ENCODE measurements at places on chromosomes 6 and 20.
A peak's percentile ranks its signal among the peaks of the same experiment; 100 is the strongest.

- no peak for DNase-seq
Measured at GRCh38 chr6:95099410-95099809, 477.9 kb upstream of the MANEA start.

- no peak for DNase-seq
Measured at GRCh38 chr20:47137231-47137870, 219.1 kb downstream of the ZMYND8 start.

- no peak for DNase-seq
Measured at GRCh38 chr6:13413900-13414555, 73.4 kb downstream of the GFOD1 start.

GRCh38 chr6:144190593-144190992, 40.3 kb downstream of the STX11 start:
- DNase-seq, result no peak

GRCh38 chr6:48080227-48081009, 30.6 kb downstream of the PTCHD4 start:
- no peak for DNase-seq

DNA sequence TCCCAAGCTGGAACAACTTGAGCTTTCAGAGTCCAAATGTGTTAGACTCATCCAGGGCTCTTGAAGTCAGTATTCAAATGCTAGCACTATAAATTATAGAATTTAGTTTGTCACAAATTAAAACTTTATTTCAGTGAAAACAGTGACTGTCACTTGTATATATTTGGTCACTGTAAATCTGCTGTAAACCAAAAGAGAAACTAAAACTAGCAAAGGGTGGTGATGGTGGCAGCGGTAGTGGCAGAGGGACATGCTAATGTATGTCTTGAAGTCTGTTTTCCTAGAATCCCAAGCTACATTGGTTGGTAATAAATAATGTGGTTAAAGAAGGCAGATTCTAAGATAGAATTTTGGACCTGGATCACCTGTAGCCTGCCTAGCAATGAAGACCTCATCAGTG, 140.4 kb upstream of the CENPW start:
- DNase-seq, result no peak

DNA sequence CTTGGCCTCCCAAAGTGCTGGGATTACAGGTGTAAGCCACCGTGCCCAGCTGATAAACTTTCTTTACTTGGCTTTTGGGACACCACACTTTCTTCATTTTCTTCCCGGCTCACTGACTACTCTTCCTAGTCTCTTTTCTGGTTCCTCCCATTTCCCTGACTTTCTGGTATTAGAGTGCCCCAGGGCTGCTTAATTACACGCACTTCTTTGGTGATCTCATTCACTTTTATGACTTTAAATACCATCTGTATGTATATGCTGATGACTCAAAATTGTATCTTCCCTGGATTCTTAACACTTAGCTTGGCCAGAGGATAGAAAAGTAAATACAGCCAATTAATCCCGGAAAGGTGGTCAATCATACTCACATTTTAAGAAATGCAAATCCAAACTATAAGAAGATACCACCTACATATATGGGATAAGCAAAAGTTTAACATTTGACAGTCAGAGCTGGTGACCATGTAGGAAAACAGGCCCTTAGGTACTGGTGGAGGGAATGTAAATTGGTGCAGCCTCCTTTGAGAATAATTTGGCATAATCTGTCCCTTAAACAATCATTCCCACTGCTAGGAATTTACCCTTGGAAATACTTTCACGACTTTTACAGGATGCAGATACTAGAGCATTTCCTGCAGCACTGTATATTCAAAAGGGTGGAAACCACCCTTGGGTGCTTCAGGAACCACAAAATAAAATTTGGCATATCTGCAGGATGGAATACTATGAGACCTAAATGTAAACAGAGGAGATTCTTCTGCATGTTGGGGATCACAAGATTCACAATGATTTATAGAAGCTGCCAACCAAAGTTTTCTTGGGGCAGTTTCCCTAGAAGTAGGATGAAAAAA, 9.4 kb upstream of the NANP start:
- no peak for DNase-seq

DNA sequence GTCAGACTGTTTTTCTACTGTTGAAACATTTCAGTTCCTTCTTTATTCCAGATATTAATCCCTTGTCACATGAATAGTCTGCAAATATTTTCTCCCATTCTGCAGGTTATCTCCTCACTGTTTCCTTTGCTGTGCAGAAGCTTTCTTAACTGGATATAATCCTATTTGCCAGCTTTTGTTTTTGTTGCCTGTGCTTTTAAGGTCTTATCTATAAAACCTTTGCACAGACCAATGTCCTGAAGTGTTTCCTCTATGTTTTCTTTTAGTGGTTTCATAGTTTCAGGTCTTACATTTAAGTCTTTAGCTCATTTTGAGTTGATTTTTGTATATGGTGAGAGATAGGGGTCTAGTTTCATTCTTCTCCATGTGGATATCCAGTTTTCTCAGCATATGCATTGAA, 19.2 kb downstream of the NCOA6 start:
- no peak for DNase-seq

GRCh38 chr6:42742116-42742894, 3.6 kb downstream of the TBCC start:
- no peak for DNase-seq

DNA sequence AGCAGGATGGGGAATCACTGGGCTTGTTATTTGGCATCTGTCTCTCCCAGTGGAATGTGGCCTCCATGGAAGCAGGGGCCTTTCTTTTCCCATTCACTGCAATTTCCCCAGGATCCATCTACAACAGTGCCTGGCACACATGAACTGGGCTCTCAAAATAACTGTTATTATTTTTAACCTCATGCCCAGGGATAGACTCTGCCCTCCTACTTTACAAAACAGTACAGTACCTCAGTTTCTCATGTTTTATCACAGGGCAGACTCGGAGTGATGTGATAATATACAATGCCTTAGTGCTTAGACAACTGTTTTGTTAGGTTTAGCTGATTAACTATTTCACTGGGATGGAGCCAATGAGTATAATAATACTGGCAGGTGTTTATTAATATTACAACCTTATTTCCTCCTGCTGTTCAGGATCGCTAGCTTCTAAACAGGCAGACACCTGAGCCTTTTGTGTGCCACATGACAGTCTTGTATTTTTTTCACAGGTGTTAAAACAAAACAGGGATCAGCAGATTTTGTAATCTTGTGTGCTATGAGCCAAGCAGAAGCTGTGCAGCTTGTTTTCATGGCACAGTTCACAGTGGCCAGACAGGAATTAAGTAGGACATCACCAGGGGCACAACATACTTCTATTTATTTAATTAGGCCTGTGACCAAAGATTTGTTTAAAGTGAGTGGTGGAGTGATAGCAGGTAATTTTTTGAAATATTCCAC, 157.7 kb upstream of the EYA4 start:
- no peak for DNase-seq

- no peak for DNase-seq
Measured at GRCh38 chr6:1485678-1486077, 96.3 kb downstream of the FOXF2 start.

GRCh38 chr6:3750317-3751076, 1.0 kb downstream of the PXDC1 start:
- no peak for DNase-seq

DNA sequence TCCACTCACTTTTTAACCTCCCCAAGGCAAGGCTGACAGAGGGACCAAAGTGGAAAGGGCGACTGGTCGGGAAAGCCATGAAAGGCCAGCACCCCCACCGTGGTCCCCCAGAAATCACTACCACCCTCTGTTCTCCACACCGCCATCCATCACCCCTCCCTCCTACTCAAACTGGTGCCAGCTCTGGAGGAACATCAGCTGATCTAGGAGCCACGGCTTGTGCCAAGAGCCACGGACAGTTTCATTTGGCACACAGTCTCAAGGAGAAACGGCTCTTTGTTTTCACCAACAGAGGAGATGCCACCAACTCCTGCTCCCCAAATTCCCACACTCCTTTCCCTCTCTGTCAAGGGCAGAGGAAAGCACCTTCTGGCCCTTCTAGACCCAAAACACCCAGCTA, 26.0 kb downstream of the TBC1D7 start:
- no peak for DNase-seq

GRCh38 chr20:48923149-48923718, 1.7 kb downstream of the ARFGEF2 start:
- DNase-seq, result no peak

- DNase-seq, result peak; percentile 32
Measured at GRCh38 chr20:5222919-5223634, 93.7 kb downstream of the PROKR2 start.

DNA sequence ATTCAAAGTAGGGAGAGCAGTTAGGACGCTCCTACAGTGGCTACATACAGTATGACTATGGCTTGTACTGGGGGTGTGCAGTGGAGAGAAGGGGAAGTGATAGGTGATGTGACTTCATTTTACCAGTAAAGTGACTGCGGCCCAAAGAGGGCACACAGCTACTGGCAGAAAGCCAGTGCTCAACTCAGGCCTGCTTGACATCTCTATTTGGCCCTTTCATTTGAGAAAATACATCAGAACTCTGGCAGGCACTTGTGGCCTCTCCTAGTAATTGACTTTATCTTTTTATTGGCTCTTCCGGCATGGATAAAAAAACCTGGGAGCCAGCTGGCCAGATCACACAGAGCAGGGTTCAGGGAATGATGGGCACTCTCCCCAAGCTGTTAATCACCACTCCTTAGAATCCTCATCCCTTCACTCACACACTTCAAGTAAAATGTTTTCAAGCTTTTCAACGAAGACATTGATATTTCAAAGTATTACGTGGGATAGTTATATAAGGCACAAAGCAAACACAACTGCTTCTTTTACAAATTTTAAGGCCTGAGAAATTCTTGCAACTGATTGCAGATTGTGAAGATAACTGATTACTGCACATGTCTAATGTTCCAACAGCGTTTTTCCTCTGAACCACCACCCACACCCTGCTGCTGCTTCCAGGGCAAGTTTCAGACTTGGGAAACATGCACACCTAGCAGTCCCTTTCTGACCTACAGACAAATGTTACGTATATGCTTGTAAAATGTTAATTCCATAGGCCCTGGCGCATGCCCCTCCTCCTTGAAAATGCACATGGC, 73.5 kb downstream of the TNFRSF21 start:
- DNase-seq, result no peak

- no peak for DNase-seq
Measured at GRCh38 chr6:28282926-28283325, 1.6 kb downstream of the PGBD1 start.

GRCh38 chr6:55874316-55874715, 1.1 kb downstream of the BMP5 start:
- DNase-seq, result no peak

DNA sequence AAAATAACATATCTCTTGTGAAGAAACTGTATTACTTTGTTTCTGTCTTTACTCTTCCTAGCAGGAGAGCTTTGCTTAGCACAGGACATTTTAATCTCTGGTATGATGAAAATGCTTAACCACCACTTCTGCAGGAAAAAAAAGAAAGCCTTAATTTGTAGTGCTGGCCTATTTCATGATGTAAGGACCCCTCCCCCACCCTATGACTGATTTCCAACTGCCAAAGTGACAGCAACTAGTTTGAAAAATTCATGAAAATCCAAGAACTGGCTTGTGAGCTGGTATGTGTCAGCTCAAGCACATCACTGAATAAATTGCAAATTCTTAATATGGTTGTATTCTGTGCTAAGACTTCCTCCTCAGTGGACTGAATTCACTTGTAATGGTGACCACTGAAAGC, 125.3 kb downstream of the REV3L start:
- no peak for DNase-seq

DNA sequence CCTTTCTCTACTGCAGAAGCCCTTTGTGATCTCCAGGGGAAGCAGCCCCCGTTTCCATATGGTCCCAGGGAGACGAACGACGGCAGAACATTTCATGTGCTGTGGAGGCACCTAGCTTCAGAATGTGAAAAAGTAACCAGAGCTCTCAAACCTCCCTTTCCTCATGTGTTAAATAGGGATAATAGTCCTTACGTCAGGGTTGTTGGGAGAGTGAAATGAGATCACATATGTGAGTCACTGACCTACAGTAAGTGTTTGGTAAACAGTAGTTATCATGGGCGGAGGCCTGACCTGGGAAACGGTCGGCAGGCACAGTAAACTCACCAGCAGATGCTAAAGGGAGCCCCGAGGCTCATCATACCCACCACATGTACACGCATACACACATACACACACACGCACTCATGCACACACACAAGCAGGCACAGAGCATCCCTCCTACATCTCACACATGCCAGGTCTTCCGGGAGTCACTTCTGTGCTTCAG, 89.7 kb downstream of the LY86 start:
- no peak for DNase-seq

- no peak for DNase-seq
Measured at GRCh38 chr6:5103250-5103649, 18.1 kb downstream of the PPP1R3G start.

GRCh38 chr6:55569638-55570037, 9.4 kb downstream of the HMGCLL1 start:
- DNase-seq, result no peak

DNA sequence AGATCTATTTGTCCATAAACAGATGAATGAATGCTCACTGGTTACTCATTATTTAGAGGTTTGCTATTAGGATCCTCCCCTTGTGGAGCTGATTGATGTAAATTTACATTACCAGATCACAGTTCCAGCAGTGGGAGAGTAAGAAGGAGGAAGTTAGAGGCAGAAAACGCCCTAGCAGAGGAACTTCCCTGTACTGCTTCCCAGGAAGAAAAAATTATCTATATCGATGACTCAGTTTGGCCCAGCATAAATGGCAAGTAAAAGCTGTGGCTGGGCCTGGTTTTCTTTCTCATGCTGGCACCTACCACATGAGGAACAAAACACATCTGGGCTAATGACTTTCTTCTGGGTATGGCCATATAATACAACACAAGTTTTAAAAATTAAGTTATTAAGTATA, 35.7 kb downstream of the DNAAF9 start:
- DNase-seq, result no peak

DNA sequence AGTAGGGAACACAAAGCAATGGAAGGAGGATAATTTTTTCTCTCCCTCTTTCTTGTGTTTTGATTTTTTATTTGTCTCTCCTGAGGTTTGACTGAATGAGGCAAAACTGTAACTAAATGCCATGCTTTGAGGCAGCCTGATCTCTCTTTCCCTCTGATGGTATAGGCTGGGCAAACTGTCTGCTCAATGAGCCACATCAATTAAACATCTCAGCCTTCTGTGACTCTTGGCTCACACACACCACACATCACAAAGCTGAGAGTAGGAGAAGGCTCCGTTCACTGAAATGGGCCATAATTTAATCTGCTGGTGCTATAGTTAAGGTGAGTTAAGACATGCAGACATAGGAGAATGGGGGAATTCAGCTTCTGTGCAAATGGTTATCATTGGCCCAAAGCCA, 28.1 kb upstream of the SCGN start:
- no peak for DNase-seq

DNA sequence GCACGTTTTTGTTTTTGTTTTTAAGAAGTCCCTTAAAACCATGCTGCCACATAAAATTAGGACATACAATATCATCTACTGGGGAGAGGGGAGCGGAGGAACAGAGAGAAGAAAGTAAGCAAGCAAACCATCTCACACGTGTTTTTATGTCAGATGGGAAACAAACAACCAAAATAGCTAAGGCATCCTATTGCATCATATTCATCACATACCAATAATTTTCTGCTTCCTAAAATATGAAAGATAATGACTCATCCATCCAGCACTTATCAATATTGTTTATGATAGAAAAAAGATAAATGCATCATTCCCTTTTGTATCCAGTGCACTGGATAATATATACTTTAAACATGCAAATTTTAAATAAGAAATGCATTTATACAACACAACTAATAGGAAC, 329.6 kb downstream of the RNGTT start:
- no peak for DNase-seq

Measured in GM12891 (cell line).